ENCODE measurements at places on chromosomes 16 and 17. TPM values are rescaled to one million over a fixed set of nuclear protein-coding genes. Genes with fewer than 3 reads are reported as not detected.
A peak's percentile ranks its signal among the peaks of the same experiment; 100 is the strongest.

DNA sequence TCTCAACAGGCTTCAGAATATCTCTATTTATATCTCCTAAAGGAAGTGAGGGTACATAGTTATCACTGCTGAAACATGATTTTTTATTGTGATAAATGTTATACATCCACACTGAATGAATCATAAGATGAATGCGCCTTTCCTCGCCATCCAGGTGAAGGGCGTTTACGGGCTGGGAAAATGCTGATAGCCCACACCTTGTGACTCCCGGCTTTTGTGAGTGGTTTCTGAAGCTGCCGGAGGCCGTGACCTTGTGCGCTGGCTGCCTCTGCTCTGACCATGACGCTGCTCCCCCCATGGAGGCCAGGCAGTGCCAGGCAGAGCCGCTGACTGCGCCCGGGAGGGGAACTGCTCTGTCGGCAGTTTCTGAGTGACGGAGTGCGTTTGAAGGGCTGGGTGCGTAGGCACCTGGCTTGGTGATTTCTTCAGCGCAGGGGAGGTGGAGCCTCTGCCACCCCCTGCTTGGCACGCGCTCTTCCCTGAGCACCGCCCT lies 97.2 kb downstream of the RAP1GAP2 start:
- H3K4me1 ChIP-seq = peaks cover under 1% of the 10 kb centered on the region
- no peak overlapping the region for H3K4me3 ChIP-seq
- no peak overlapping the region for H3K27ac ChIP-seq
- peaks cover 8% of the 10 kb centered on the region for H3K36me3 ChIP-seq
- no peak for DNase-seq
- no peaks in the 10 kb centered on the region for H3K27me3 ChIP-seq

- no peak for DNase-seq
- H3K27me3 ChIP-seq = peaks cover 5% of the 10 kb centered on the region
- no peak overlapping the region for H3K27ac ChIP-seq
- no peaks in the 10 kb centered on the region for H3K36me3 ChIP-seq
Measured at GRCh38 chr17:41710472-41711090, 1.6 kb upstream of the GAST start.

- H3K27ac ChIP-seq = no peak overlapping the region
- no peaks in the 10 kb centered on the region for H3K4me1 ChIP-seq
- H3K36me3 ChIP-seq = no peaks in the 10 kb centered on the region
- DNase-seq = no peak
Measured at GRCh38 chr16:4557973-4558372, 1.8 kb downstream of the C16orf96 start.

- H3K4me1 ChIP-seq = peaks cover 13% of the 10 kb centered on the region
- H3K27me3 ChIP-seq = peaks cover 10% of the 10 kb centered on the region
- no peaks in the 10 kb centered on the region for H3K36me3 ChIP-seq
- no peak overlapping the region for H3K27ac ChIP-seq
Measured at GRCh38 chr17:79871131-79871530, 31.9 kb upstream of the CBX4 start.

GRCh38 chr17:71484546-71484945 lies 636.3 kb upstream of the SOX9 start:
- no peaks in the 10 kb centered on the region for H3K4me1 ChIP-seq
- H3K27ac ChIP-seq = no peak overlapping the region
- no peaks in the 10 kb centered on the region for H3K27me3 ChIP-seq

- H3K4me3 ChIP-seq = peak overlapping the region; percentile 74
- peaks cover 3% of the 10 kb centered on the region for H3K36me3 ChIP-seq
Measured at GRCh38 chr17:35341411-35341992, 31.9 kb downstream of the SLFN11 start.

GRCh38 chr16:89007371-89008249 lies 30.6 kb upstream of the CBFA2T3 start:
- H3K4me1 ChIP-seq = peaks cover 19% of the 10 kb centered on the region
- DNase-seq = no peak
- peaks cover 34% of the 10 kb centered on the region for H3K27me3 ChIP-seq

DNA sequence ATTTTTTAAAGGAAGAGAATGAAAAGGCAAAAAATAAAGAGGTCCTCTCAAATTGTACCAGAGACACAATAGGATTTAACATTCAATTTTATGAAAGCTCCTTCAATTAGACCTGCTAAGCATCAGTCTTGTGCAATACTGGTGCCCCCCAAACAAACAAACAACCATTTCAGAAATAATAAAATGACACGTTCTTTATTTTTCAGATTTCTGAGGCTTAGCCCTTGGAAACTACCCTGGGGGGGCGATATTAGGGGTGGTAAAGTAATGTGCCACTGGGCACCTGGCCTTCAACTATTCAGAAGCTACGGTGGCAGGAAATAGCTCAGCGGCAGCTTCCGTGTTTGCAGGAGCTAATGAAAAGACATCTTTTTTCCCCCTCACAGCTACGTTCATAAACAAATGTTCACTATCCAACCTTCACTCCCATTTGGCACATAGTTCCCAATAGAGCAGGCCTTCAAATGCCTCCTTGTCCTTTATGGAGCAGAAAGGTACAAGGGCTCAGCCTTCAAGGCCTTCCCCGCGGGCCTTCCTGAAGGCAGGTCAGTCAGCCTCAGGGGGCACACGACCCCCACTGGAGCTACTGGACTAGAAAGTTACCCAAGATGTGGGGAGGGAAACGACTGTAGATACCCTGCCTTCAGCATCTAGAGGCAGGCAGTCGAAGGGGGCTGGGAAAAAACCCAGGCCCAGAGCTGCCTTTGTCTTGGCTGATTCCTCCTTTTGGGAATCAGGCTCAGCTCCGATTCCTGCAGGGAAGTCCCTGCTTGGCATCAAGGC lies 44.1 kb downstream of the TBX4 start:
- no peaks in the 10 kb centered on the region for H3K36me3 ChIP-seq
- H3K27me3 ChIP-seq = peaks cover 13% of the 10 kb centered on the region
- no peak overlapping the region for H3K4me3 ChIP-seq
- DNase-seq = no peak
- H3K27ac ChIP-seq = no peak overlapping the region
- H3K4me1 ChIP-seq = no peaks in the 10 kb centered on the region

- peak; percentile 47 for DNase-seq
- H3K4me1 ChIP-seq = peaks cover 15% of the 10 kb centered on the region
- H3K4me3 ChIP-seq = peak overlapping the region; percentile 75
- H3K27me3 ChIP-seq = peaks cover 2% of the 10 kb centered on the region
Measured at GRCh38 chr17:76384987-76385891, 830 bp downstream of the SPHK1 start.

Gene MAFG
- 27.9 TPM for total RNA-seq

DNA sequence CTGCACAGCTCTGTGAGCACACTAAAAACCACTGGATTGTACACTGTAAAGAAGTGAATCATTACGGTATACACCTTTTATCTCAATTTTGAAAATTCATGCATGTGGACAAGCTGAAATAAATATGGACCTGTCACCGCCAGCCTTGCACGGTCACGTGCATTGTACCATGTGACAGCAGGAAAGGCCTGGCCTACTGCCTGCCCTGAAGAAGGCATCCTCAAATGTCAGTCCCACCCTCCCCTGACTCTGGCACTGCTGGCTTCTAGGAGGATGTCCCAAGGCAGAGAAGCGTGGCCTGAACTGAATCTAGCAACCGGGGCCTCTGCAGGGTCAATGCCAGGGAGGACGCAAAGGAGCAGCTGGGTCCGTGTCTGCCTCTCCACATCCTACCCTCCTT lies 34.6 kb downstream of the SLC38A8 start:
- H3K27me3 ChIP-seq = peaks cover 2% of the 10 kb centered on the region
- DNase-seq = no peak
- H3K4me1 ChIP-seq = no peaks in the 10 kb centered on the region
- H3K36me3 ChIP-seq = no peaks in the 10 kb centered on the region
- H3K4me3 ChIP-seq = no peak overlapping the region
- H3K27ac ChIP-seq = no peak overlapping the region

Gene AANAT
- total RNA-seq = 0.55 TPM

Gene KRTAP9-8
- total RNA-seq = not detected

GRCh38 chr17:68686108-68686988 lies 85.2 kb upstream of the FAM20A start:
- no peaks in the 10 kb centered on the region for H3K36me3 ChIP-seq
- no peak overlapping the region for H3K27ac ChIP-seq
- no peaks in the 10 kb centered on the region for H3K4me1 ChIP-seq
- H3K27me3 ChIP-seq = peaks cover 5% of the 10 kb centered on the region
- DNase-seq = no peak

Data from activated B cell treated with CpG ODN at 0.5 μM for 24 hours (primary cell).